ENCODE measurements at places on chromosomes 1 and 21.

- DNase-seq: no peak
Measured at GRCh38 chr1:64499966-64500365, 30.0 kb downstream of the CACHD1 start.

GRCh38 chr21:43783098-43783700, 6.2 kb upstream of the RRP1 start:
- DNase-seq: no peak

GRCh38 chr1:224582041-224582440, 34.1 kb upstream of the CNIH3 start:
- peak; percentile 19 for DNase-seq

GRCh38 chr1:91736146-91736714, 149.7 kb downstream of the TGFBR3 start:
- DNase-seq: no peak

- DNase-seq: no peak
Measured at GRCh38 chr1:217274927-217275654, 355.8 kb downstream of the GPATCH2 start.

- no peak for DNase-seq
Measured at GRCh38 chr1:217059401-217059800, 336.2 kb upstream of the ESRRG start.

DNA sequence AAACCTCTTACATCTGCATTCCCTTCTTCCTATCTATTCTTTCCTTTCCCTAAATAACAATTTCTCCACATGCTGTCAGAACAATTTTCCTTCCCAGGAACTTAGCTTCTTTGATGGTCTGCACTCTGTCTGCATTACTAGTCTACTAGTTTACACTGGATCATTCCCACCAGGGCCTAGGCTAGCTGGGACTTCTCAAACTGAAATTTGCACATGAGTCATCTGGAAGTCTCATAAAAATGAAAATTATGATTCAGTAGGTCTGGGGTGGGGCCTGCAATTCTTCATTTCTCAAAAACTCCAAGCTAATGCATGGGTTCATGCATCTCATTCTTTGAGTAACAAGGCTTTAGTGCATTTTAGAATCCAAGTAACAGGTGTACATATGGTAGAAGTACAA, 74.2 kb downstream of the GABPA start:
- DNase-seq: no peak

DNA sequence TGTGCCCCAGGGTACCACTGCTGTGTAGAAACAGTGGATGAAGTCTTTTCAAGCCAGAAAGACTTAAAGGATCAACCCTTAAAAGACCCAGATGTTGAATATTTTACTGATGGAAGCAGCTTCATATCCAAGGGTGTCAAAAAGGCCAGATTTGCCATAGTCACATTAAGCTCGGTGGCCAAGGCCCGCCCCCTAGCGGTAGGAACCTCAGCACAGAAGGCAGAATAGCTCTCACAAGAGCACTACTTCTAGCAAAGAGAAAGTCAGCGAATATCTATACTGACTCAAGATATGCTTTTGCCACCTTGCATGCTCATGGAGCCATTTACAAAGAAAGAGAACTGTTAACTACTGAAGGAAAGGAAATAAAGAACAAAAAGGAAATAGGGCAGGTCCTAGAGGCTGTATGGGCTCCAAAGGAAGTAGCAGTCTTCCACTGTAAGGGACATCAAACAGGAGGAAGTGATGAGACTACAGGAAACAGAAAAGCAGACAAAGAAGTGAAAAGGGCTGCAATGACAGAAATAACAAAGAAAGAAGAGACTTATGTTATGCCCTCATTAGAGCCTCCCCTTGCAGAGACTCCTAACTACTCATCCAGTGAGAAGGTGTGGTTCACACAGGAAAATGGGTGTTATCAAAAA, 90.5 kb downstream of the LIPI start:
- peak; percentile 6 for DNase-seq

GRCh38 chr1:117370071-117370470, 2.8 kb downstream of the MAN1A2 start:
- DNase-seq: no peak

GRCh38 chr1:46691997-46692790, 20.5 kb downstream of the TEX38 start:
- no peak for DNase-seq

GRCh38 chr1:12188115-12188514, 21.3 kb downstream of the TNFRSF1B start:
- DNase-seq: no peak

- no peak for DNase-seq
Measured at GRCh38 chr1:72066431-72066830, 215.9 kb downstream of the NEGR1 start.

GRCh38 chr1:180211156-180211859, 18.8 kb upstream of the LHX4 start:
- DNase-seq: no peak

GRCh38 chr1:3405974-3406867, 48.2 kb upstream of the ARHGEF16 start:
- DNase-seq: no peak

GRCh38 chr1:46456411-46456963, 33.1 kb upstream of the DMBX1 start:
- no peak for DNase-seq

- DNase-seq: no peak
Measured at GRCh38 chr1:2913091-2913490, 108.2 kb upstream of the ACTRT2 start.

DNA sequence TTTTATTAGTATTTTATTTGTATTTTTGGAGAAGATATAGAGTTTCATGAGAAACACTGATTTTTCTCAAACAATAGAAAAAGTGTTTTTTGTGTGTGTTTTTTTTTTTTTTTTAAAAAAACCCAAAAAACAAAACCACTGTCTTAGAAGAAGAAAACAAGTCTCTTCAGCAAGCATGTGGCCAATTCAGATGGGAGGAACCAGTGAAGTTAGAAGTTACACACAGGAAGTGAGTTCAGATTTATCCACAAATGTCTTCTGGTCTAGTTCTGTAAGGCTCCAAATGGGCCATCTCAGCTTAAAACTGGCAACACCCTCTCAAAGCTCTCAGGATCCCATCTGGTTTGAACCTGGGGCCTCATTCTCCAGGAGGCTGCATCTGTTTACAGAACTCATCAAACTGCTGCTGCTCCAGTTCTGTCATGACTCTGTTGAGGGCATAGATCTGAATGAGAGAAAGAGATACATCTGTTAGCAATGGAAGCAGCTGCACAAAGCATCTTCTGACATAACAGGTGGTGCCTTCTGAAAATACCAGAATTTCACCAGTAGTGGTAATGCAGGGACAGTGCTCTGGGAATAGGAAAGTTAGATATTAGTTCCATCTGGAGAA, 9.8 kb upstream of the ERMAP start:
- peak; percentile 98 for DNase-seq

DNA sequence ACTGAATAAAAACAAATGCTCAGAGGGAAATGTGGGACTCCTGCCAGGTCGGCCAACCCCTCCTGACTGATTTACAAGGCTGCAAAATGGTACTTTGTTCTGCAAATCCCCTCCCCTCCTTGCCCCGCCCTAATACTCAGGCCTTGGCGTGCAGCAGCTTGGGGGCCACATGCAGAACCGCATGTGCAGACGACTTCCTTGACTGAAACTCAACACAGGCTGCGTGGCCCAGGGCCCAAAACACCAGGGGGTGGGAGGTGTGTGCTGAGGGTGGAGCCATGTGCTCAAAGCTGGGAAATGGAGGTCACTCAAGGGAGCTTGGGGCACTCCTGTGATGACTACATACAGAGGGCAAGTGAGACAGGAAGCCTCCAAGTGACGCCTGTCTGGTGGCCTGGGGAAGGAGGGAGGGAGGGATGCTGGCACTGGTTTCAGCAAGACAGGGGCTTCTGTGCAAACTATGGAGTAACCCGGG, 87.2 kb downstream of the MRPL37 start:
- DNase-seq: peak; percentile 59

- no peak for DNase-seq
Measured at GRCh38 chr1:91844862-91845528, 41.0 kb downstream of the TGFBR3 start.

GRCh38 chr1:224739303-224739996, 123.3 kb downstream of the CNIH3 start:
- no peak for DNase-seq

DNA sequence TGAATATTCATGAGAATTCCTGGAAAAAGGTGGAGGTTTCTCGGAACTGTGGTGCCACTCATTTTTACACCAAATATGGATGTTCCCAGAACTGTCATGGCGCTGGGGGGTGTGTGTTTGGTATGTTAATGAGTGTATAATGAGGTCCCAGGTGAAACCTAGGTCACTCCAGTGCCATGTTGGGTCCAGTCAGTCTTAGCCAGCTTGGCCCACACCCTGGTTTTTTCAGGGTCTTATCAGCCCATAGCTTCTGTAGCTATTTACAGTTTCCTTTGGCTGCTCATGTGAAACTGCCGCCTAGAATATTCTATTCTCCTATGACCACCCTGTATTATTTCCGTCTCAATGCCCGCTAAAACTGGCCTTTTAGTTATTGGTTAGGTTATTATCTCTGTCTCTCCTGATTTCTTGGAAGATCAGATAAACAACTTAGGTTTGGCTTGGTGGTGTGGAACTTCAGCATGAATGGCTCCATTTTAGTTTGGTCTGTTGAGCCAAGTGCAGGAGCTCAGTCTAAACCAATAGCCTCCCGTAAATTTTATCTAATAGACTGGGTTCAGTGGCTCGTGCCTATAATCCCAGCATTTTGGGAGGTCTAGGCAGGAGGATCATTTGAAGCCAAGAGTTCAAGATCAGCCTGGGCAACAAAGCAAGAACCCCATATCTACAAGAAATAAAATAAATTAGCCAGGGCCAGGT, 42.1 kb upstream of the EDARADD start:
- DNase-seq: no peak

GRCh38 chr1:54614563-54614962, 8.8 kb downstream of the FAM151A start:
- DNase-seq: no peak

GRCh38 chr1:172431204-172431603, 10.7 kb downstream of the C1orf105 start:
- DNase-seq: no peak

DNA sequence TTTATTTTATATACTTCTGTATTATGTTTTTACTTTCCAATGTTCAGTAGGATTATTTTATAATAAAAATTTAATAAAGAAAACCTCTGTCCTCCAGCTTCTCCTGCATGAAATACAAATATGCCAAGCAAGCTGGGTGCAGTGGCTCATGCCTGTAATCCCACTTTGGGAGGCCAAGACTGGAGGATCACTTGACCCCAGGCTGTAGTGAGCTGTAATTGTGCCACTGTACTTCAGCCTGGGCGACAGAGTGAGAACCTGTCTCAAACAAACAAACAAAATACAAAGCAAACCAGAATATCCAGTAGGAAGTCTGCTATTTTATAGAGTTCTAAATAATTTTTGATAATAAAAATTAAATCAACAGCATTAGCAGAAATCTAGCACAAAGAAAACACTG, 168.8 kb downstream of the EIF4G3 start:
- peak; percentile 8 for DNase-seq

DNA sequence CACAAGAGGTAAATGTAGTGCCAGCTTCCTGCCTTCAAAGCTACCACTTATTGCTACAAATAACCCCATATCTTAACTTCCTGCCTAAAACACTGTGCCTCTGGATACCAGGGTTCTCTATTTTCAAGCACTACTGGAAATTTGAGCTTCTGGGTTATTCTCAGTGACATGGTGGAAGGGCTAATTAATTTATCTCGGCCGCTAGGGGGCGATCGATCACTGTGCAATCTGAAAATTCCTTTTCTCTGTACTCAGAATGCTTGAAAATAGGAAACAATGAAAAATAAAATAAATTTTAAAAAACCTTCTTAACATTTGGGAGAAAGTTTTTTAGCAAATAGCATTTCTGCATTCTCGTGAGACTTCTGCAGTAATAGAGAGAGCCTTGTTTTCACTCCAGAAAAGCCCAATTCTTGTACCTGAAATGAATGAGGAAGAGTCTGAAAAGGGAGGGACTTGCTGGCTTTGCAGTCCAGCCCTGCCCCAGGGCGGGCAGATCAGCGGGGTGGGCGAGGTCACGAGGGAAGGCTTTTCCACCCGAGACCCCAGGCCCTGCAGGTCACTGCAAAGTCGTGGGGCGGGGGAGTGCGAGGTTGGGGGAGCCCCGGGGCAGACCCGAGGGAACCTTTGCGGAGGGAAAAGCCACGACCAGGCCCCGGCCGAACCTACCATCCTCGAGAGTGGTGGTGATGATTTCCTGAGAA, 276.7 kb downstream of the PCP4 start:
- DNase-seq: peak; percentile 54
